ENCODE measurements at places on chromosomes 1 and 21.

DNA sequence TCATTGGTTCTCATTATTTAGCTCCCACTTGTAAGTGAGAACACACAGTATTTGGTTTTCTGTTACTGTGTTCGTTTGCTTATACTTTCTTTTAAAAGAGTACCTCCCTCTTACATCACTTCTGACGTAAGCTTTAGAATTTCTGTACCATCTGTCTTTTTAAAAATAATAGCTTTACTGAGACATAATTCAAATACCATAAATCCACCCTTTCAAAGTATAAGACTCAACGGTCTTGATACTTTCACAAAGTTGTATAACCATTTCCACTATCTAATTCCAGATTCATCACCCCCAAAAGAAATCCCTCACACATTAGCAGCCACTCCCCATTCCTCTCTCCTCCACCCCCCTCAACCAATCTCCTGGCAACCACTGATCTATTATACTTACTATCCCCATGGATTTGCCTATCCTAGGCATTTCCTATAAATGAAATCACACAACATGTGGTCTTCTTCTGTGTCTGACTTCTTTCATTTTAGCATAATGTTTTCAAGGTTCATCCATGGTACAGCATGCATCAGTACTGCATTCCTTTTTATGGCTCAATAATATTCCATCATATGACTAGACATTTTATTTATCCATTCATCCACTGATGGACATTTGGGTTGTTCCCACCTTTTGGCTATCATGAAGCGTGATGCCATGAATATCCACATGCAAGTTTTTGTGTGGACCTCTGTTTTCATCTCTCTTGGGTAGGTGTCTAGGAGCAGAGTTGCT is 104.7 kb downstream of the HLCS start:
- no peak for DNase-seq

- DNase-seq: peak; percentile 62
These were observed 6.2 kb downstream of the S100A7A start for GRCh38 chr1:153422450-153423068.

- no peak for DNase-seq
These were observed 323.3 kb downstream of the AJAP1 start for GRCh38 chr1:4977701-4978100.

- peak; percentile 44 for DNase-seq
These were observed 8.5 kb downstream of the SH3BGRL3 start for GRCh38 chr1:26288311-26288941.

- no peak for DNase-seq
These were observed 59.6 kb upstream of the HOOK1 start for GRCh38 chr1:59755069-59755685.

All from GM23248 (cell line).